ENCODE measurements at places on chromosomes 5 and 9.

GRCh38 chr5:180555168-180555921, 36.0 kb downstream of the SCGB3A1 start:
- no peak overlapping the region for H3K27ac ChIP-seq
- peaks cover 95% of the 10 kb centered on the region for H3K36me3 ChIP-seq
- no peak for ATAC-seq
- peaks cover 10% of the 10 kb centered on the region for H3K4me1 ChIP-seq

DNA sequence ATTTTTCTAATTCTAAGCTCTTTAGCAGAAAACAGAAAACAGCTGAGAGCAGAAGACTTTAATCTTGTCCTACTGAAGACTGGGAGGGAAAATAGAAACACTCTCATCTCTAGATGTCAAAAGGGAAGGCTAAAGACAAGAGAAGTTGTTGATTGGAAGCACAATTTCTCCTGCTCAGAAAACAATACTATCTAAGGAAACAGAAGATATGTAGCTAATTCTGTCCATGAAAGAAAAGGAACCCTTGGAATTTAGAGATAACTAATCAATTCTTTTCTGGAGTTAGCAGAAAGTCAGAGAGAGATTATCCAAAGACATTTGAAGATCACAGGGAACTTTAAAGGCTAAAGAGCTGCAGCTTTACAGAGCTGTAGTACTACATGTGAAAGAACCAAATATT, 126.2 kb downstream of the HSD17B3 start:
- no peak for ATAC-seq
- no peak overlapping the region for H3K4me3 ChIP-seq
- no peaks in the 10 kb centered on the region for H3K4me1 ChIP-seq
- H3K27ac ChIP-seq, result no peak overlapping the region
- H3K27me3 ChIP-seq, result peaks cover 30% of the 10 kb centered on the region

DNA sequence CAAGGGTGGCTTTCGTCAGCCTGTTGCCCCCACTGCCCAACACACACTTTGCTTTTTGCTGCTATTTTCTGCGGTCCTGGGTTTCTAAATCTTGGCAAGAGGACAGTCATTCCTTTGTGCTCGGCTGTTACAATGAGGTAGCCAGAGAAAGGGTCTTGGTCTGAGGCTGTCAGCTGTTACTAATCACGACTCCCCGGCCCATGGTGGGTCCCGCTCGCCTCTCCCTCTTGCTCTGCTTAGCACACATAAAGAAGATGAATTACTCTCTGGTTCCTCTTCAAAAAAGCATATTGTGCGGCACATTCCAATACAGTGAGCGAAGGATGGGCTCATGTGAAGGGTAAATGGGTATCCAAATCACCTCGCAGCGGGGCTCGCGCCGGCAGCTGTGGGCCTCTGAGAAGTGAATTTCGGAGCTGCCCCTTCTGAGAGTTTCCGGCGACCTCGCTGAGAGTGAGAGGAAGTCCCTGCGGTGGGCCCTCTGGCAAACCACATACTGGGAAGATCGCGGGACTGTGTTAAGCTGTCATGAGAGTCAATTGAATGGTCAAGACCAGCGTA, 56.0 kb downstream of the SLC1A3 start:
- H3K27ac ChIP-seq, result no peak overlapping the region
- no peak overlapping the region for H3K4me3 ChIP-seq
- no peaks in the 10 kb centered on the region for H3K36me3 ChIP-seq
- no peaks in the 10 kb centered on the region for H3K4me1 ChIP-seq

DNA sequence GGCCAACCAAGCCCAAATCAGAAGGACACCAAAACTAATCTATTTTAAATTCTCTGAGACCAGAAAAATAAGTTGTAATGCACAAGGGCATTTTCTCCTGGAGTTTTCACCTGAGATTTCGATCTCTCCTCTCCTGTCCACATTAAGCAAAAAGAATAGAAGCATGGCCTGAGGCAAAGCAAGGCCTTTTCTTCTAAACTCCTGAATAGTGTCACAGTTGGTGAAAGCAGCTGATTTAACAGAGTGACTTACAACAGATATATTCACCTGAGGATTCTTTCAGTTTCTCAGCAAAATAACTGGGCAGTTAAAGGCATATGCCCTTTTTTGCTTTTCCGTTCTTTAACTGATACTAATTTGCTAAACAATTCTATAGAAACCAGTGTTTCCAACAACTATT, 547.7 kb downstream of the EFNA5 start:
- H3K27me3 ChIP-seq, result no peaks in the 10 kb centered on the region
- no peaks in the 10 kb centered on the region for H3K4me1 ChIP-seq
- no peak overlapping the region for H3K27ac ChIP-seq
- H3K36me3 ChIP-seq, result no peaks in the 10 kb centered on the region
- ATAC-seq, result no peak

- H3K27me3 ChIP-seq, result peaks cover 44% of the 10 kb centered on the region
- H3K4me1 ChIP-seq, result no peaks in the 10 kb centered on the region
- H3K4me3 ChIP-seq, result no peak overlapping the region
- H3K27ac ChIP-seq, result no peak overlapping the region
- no peak for ATAC-seq
- H3K36me3 ChIP-seq, result no peaks in the 10 kb centered on the region
These were observed 2.7 kb downstream of the ADAMTS2 start for GRCh38 chr5:179342577-179342976.

DNA sequence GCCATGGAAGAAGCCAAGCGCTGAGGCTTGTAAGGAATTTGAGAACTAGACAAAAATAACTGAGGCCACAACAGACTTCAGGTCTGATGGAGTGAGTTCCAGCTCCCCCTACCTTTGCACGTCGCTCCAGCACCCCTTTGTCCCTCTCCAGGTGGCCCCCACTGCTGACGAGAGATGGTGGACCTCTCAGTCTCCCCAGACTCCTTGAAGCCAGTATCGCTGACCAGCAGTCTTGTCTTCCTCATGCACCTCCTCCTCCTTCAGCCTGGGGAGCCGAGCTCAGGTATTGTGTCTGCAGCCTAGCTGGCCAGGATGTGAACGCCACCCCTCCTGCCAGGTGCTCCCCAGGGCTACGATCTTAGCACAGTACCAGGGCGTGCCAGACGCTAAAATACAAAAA, 5.2 kb downstream of the BTNL9 start:
- no peak for ATAC-seq
- H3K27me3 ChIP-seq, result peaks cover 54% of the 10 kb centered on the region
- no peak overlapping the region for H3K4me3 ChIP-seq
- H3K27ac ChIP-seq, result no peak overlapping the region
- H3K36me3 ChIP-seq, result no peaks in the 10 kb centered on the region
- no peaks in the 10 kb centered on the region for H3K4me1 ChIP-seq

DNA sequence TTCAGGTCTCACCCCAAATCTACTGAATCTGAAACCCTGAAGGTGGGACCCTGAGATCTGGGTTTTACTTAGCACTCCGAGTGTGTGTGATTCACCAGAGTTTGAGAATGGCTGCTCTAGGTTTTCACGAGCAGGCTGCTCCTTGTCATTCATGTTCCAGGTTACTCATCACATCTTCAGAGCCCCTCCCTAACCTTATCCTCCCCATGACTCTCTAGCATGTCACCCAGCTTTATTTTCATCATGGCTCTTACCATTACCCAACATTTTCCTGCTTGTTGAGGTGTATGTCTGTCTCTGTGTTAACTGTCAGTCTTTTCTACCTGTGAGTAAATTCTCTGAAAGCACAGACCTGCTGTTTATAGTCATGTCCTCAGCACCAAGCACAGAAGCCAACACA, 319.2 kb downstream of the NSG2 start:
- no peak for ATAC-seq
- H3K36me3 ChIP-seq, result no peaks in the 10 kb centered on the region
- H3K4me3 ChIP-seq, result no peak overlapping the region
- H3K27me3 ChIP-seq, result peaks cover 8% of the 10 kb centered on the region
- no peaks in the 10 kb centered on the region for H3K4me1 ChIP-seq

DNA sequence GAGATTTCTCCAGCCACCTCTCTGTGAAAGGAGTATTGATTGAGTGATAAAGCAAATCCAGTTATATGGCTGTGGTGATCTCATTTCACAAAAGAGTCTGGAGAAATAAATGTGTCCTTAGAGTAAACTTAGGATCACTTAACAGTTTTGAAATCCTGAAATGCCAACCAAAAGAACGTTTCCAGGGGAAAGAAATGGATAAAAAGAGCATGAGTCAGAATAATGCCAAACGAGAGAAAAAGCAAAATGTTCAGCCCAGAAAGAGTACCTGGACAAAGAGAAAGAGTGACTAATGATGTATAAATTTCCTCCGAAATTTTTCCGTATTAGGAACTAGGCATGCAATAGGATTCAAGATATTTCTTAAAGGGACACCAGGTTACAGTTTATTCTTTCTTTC, 463.1 kb upstream of the CDH10 start:
- H3K36me3 ChIP-seq, result no peaks in the 10 kb centered on the region
- ATAC-seq, result no peak
- H3K27me3 ChIP-seq, result no peaks in the 10 kb centered on the region

- H3K36me3 ChIP-seq, result no peaks in the 10 kb centered on the region
- H3K4me1 ChIP-seq, result no peaks in the 10 kb centered on the region
- ATAC-seq, result no peak
- no peak within 1 kb of the TSS for H3K4me3 ChIP-seq
- peaks cover 45% of the 10 kb centered on the region for H3K27me3 ChIP-seq
These were observed at the start of gene GPX8 for GRCh38 chr5:55159763-55160492. TSS of gene GPX8 (plus strand) at chr5:55160171. CDS start at chr5:55160193, 22 bp downstream.

GRCh38 chr9:89941875-89942274, 337.1 kb downstream of the GADD45G start:
- H3K36me3 ChIP-seq, result no peaks in the 10 kb centered on the region
- no peak overlapping the region for H3K4me3 ChIP-seq
- ATAC-seq, result peak; percentile 77
- no peak overlapping the region for H3K27ac ChIP-seq

- no peak for ATAC-seq
- peaks cover 55% of the 10 kb centered on the region for H3K27me3 ChIP-seq
- no peaks in the 10 kb centered on the region for H3K36me3 ChIP-seq
- H3K4me3 ChIP-seq, result peak within 1 kb of the TSS; percentile 60
These were observed at the start of gene GABRB2 for GRCh38 chr5:161546470-161547301. TSS of gene GABRB2 (minus strand) at chr5:161546725. CDS start at chr5:161546643, 82 bp downstream.

GRCh38 chr5:54049963-54050362, 260.4 kb downstream of the ARL15 start:
- no peaks in the 10 kb centered on the region for H3K27me3 ChIP-seq
- no peaks in the 10 kb centered on the region for H3K36me3 ChIP-seq
- no peak for ATAC-seq
- H3K4me1 ChIP-seq, result no peaks in the 10 kb centered on the region

GRCh38 chr5:32018476-32019436, 155.4 kb downstream of the GOLPH3 start:
- no peak overlapping the region for H3K27ac ChIP-seq
- H3K4me1 ChIP-seq, result peaks cover 6% of the 10 kb centered on the region
- H3K36me3 ChIP-seq, result no peaks in the 10 kb centered on the region

- H3K27ac ChIP-seq, result no peak overlapping the region
- peaks cover 3% of the 10 kb centered on the region for H3K27me3 ChIP-seq
- no peaks in the 10 kb centered on the region for H3K4me1 ChIP-seq
- ATAC-seq, result no peak
- H3K4me3 ChIP-seq, result no peak overlapping the region
These were observed 155.5 kb downstream of the RAB3C start for GRCh38 chr5:58738336-58738735.

DNA sequence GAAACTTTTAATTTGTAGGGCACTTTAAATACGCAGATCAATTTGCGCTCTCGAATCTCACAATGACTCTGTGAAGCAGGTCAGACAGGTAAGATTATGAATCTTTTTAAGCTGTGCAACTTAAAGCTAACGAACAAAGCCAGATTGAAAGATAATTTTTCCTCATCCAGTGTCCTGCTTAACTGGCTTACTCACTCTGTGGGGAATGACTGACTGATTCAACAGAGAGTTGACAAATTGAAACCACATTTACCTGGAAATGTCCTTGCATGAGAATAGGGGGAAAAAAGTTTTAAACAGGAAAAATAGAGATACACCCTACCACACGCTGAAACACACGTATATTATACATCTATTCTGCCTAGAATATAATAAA, 187.9 kb downstream of the MAN2A1 start:
- no peaks in the 10 kb centered on the region for H3K36me3 ChIP-seq
- no peak overlapping the region for H3K4me3 ChIP-seq
- peaks cover 3% of the 10 kb centered on the region for H3K4me1 ChIP-seq

DNA sequence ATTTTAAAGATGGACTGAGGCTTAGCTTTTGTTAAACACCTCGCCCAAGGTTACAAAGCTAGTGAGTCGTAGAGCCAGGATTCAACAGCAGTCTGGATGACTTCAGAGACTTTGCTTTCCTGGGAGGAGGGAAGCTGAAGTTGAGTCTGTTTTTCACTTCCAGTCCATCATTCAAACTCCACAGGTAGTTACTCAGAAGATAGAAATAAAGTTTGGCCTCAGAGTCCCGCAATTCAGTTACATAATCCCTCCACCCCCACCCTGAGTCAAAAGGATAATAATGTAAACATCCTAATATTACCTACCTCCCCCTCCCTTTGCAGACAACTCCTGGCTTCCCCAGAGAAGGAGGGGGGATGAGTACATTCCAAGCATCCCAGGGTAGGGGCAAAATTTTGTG, 8.1 kb downstream of the HBEGF start:
- peaks cover 91% of the 10 kb centered on the region for H3K36me3 ChIP-seq
- H3K27ac ChIP-seq, result no peak overlapping the region
- H3K27me3 ChIP-seq, result no peaks in the 10 kb centered on the region
- peaks cover 24% of the 10 kb centered on the region for H3K4me1 ChIP-seq
- ATAC-seq, result no peak

DNA sequence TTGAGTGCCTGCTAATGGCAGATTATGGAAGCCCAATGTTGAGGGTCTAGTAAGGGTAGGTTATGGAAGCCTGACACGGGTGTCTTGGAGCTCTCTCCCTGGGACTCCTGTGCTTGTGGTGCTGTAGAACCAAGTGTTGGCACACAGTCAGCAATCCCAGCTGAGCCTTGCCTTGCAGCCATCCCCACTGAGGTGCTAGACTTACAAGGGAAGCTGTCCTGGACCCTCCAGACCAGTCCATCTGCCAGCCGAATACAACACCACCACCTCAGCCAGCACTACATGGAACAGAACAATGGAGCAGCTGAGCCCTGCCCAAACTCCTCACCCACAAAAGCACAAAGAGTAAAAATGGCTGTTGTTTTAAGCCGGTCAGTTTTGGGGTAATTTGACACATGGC, 90.5 kb upstream of the DNAH5 start:
- H3K4me3 ChIP-seq, result no peak overlapping the region
- no peaks in the 10 kb centered on the region for H3K4me1 ChIP-seq
- no peak for ATAC-seq
- H3K36me3 ChIP-seq, result no peaks in the 10 kb centered on the region
- peaks cover 13% of the 10 kb centered on the region for H3K27me3 ChIP-seq
- H3K27ac ChIP-seq, result no peak overlapping the region

GRCh38 chr9:75639971-75640610, 250.4 kb upstream of the PCSK5 start:
- no peak overlapping the region for H3K4me3 ChIP-seq
- ATAC-seq, result no peak
- H3K27ac ChIP-seq, result no peak overlapping the region
- no peaks in the 10 kb centered on the region for H3K36me3 ChIP-seq
- no peaks in the 10 kb centered on the region for H3K4me1 ChIP-seq

- H3K36me3 ChIP-seq, result no peaks in the 10 kb centered on the region
- no peaks in the 10 kb centered on the region for H3K4me1 ChIP-seq
- no peak overlapping the region for H3K27ac ChIP-seq
- ATAC-seq, result no peak
- no peaks in the 10 kb centered on the region for H3K27me3 ChIP-seq
These were observed 772.2 kb upstream of the CDH10 start for GRCh38 chr5:25416960-25417359.

GRCh38 chr9:134293031-134293521, 33.2 kb upstream of the RXRA start:
- H3K27ac ChIP-seq, result no peak overlapping the region
- peaks cover 5% of the 10 kb centered on the region for H3K27me3 ChIP-seq
- no peak for ATAC-seq
- no peak overlapping the region for H3K4me3 ChIP-seq

GRCh38 chr9:928363-929042, 48.0 kb upstream of the DMRT3 start:
- no peaks in the 10 kb centered on the region for H3K4me1 ChIP-seq
- H3K27me3 ChIP-seq, result peaks cover 23% of the 10 kb centered on the region
- no peak overlapping the region for H3K4me3 ChIP-seq
